ENCODE measurements at places on chromosomes 6 and 20.

DNA sequence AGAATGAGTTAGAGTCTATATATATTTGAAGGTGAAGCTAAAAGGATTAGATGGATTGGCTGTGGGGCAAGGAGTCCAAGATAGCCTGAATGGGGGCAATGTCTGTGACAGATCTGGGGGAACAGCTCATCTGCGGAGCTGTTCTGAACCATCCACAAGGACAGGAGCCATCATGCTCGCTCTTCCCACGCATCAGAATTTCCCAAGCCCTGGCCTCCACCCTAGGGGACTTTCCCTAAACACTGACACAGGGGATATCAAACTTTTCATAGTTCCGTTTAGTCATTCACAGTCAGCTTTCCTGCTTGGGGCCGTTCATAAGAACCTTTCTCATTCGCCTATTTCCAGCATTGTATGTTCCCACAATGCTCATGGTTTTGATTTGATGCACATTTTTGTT is 37.6 kb upstream of the CCN6 start:
- DNase-seq = no peak

DNA sequence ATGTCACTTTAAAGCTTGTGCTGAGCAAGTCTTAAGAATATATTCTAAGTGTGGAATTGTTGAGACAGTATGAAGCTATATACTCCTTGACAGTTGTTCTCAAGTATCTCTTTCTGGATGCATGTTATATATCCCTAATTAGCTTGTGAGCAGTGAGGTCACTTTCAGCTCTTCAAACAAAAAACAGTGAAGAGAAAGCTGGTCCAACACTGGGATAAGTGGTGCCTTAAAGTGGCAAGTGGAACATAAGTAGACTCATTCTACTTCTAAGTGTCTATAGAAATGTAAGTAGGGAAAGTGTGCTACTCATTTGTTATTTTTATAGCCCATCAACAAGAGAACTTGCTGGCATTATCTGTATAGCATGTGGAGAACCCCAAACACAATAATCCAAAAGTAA is 133.1 kb upstream of the BACH2 start:
- DNase-seq = no peak

GRCh38 chr20:53281557-53282117 is 309.5 kb downstream of the TSHZ2 start:
- no peak for DNase-seq

- no peak for DNase-seq
Observed at GRCh38 chr20:46242390-46242789, 65.9 kb downstream of the CDH22 start.

- no peak for DNase-seq
Observed at GRCh38 chr6:161917645-161918044, 643.8 kb upstream of the AGPAT4 start.

GRCh38 chr6:113276601-113277000 is 580.5 kb upstream of the MARCKS start:
- no peak for DNase-seq

DNA sequence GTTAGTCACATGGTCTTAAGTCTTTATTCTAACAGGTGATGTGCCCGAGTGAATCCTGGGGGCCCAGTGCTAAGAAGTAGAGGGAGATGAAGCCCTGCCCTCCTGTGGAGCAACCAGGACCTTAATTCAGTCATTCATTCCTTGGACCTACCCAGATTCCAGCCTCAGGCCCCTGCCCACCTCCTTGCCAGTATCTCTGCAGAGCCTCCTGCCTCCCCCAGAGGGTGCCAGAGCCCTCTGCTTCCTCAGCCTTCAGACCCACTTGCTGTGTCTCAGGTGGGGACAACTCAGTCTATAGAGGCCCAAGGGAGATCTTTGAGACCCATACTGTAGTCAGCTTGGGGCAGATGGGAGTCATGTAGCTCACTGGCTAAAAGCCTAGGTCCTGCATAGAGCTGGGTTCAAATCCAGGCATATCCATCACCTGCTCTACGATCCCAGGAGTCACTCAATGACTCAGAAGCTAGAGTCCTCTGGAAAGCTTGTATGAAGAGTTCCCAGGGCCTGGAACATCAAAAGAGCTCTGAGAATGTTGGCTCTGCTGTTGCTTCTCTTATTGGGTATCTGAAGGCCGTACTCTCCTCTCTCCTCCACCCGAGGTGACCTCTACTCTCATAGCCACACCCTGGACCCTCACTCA is 3.9 kb upstream of the SIGLEC1 start:
- no peak for DNase-seq

DNA sequence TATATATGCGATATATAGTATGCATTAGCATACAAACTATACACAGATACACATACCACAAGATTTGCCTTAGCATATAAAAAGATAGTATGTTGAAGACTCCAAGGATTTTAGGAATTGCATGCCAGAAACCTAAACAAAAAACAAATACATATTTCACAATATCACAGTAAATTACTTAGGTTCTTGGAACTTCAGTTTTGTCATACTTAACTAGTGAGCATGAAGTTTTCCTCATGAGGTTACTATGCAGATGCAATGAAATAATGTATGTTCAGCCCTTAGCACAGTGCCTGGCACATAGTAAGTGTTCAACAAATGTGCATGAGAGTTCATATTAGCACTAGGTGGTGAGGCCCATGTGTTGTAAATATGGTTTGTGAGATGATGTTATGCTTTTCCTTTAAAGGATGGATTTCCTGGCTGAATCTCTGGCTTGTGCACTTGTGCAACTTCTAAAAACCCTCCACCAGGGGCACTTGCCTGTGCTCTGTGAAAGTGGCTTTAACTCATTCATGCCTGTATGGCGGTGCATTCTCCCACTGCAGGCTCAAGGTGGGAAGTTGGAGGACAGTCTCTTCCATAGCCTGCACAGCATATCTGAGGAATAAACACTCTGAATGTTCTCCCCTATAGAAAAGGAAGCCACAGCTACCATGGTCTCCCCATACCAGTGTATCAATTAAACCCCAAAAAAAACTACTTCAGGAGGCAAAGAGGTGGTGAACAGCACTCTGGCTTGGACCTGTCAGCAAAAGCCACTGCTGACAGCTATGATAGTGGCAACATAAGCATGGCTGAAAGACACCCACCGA is 624.1 kb upstream of the CDH4 start:
- DNase-seq = no peak

GRCh38 chr20:7031222-7031621 is 263.7 kb downstream of the BMP2 start:
- DNase-seq = peak; percentile 4

- no peak for DNase-seq
Observed at GRCh38 chr6:20678831-20679352, 144.6 kb downstream of the CDKAL1 start.

DNA sequence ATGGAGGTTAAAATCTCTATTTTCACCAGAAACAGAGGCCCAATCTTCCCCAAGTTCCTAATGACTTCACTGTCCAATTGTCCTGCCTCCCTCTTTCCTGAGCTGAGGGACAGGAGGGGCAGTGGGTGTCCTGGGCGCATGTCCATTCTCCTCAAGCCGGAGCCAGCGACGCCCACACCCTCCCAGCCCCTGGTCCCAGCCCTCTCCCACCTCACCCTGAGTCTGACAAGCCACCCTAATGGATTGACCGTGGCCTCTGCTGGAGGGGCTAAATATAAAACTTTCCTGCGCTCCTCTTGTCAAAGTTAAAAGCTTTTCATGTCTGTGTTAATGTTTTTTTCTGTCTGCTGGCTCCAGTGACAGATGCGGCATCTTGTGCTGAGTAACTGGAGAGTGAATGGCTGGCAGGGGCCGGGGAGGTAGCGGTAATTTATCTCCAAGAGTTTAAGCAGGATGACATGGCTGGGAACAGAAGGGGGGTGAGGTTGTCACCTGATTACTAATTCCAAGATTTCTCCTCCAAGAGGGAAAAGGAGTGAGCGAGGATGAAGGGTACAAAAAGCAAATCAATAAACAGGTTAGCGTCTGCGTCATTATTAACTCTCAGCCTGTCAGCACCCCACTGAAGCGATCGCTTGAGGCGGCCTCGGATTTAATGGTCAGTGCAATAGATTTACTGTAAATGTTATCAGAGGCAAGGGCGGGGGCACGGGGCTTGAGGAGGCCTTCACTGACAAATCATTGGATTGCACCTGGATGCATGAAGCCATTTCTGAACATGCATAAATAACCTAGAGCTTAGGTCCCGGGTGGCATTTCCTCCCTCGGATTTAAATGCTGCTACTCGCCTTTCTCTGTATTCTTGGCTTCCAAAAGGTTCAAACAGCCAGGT is 118.1 kb upstream of the MAFB start:
- no peak for DNase-seq

GRCh38 chr6:151747896-151748295 is 59.6 kb upstream of the ESR1 start:
- no peak for DNase-seq

DNA sequence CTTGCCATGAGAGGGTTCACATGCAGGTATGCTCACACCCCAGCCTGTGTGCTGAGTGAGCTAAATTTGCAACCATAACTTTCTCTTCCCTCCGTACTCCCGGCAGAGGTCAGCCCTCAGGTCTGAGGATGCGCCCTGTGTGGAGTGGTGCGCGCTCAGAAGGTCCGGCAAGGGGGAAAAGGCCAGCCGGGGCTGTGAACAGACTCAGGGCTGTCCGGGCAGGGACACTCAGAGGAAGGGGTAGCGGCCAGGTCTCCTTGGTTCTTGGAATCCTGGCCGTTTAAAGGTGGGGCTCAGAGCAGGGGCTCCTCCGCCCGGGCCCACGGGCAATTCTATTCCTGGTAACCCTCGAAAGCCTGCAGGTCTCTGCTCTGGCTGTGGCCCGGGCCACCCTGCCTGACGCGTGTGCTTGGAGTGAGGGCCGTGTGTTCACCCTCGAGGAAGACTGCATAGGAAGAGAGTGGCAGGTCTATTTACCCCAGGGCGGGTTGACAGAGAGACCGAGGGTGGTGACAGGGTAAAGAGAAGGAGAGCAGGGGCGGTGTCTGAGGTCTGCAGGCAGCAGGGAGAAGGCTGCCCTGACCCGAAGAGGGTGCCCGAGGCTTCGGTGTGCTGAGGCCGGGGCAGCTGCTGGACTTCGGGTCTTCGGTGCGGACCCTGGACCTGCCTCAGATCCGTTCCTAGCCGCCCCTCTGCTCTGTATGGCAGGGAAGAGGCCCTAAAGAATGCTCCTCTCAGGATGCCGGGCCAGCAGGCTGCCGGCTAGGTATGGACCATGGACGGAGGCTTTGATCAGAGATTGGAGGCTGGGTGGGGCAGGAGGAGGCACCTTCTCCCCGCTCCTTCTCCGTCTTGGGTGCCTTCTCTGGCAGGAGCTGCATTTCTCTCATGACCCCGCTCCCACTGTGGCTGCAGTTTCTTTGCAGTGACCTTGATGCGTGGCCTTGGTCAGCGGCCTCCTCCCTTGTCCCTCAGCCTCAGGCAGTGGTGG is 131.1 kb upstream of the ARMC2 start:
- DNase-seq = no peak

DNA sequence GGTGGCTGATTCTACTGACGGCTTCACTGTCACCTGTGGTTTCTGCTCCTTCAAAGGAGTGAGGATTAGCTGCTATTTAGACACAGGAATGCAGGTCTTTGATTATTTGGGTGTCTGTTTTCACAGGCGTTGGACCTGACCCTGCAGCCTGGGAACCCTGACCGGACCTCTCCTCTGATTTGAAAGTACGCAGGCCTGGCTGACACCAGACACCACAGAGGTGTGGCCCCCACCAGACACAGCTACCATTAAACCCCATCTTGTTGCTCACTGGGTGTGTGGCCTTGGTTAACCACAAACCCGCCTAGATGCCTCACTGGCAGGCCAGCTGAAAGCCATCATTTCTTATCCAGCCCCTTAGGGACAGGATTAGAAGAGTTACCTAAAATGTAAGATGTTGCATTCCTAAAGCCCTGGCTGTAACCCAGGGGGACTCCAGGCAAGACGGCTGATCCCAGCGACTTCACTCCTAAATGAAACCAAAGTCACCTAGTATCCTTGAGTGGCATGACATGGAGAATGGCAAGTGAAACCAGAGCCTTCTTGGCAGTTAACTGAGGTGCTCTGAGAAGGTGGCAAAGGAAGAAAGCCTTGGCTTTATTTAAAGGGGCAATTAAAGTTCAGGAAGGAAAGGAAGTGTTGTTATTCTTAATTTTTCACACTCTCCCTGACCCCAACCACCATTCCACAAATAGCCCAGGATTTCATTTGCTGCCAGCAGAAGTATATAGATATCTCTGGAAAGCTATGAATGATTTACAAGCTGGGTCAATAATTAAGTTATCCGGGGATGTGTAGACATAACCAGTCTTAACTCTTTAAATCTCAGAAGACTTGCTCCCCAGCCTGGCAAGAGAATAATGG is 169.9 kb downstream of the QRSL1 start:
- no peak for DNase-seq

DNA sequence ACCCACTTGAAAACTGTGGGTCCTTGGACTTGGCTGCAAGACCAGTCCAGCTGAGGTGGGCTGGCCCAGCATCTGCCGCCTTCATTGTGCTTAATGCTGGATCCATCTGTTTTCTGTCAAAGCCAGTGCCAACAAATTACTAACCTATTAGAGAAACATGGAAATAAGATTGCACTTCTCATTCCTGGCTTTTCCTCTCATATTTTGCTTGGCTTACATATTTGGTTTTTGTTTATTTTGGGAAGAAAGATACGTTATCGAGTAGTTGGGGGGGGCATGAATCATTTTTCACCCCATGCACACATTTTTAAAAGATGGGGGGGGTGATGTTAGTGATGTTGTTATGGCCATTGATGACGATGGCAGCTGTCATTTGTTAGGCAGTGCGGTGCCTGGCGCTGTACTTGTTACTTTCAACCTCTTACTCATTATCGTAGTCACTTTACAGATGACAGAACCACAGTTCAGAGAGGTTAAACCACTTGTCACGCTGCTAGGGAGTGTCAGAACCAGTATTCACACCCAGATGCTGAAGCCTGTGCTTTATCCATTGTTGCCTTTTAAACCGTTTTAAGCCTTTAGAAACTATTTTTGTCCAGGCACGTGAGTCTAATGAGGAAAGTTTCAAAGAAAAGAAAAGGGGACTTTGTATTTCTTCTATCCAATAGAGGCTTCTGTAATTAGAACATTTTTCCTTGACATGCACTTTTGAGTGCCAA is 180.0 kb downstream of the TMEM242 start:
- no peak for DNase-seq

- no peak for DNase-seq
Observed at GRCh38 chr6:89483111-89483720, 50.3 kb downstream of the ANKRD6 start.

DNA sequence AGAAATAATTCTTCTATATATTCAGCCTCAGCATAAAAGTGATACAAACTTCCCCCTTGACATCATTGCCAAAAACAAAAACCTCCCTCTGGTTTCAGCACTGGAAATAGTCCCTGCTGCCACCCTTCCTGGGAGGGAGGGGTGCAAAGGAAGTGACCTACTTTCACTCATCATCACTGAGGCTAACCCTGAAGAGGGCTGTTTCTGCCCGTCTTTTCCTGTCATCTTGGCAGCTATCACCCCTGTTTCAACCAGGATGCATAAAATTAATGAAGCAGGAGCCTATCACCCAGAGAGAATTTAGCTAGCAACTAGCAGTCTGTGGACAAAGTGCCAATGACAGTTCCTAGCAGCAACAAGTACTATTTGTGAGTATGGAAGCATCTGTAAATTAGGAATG is 397.8 kb downstream of the LAMA2 start:
- no peak for DNase-seq

DNA sequence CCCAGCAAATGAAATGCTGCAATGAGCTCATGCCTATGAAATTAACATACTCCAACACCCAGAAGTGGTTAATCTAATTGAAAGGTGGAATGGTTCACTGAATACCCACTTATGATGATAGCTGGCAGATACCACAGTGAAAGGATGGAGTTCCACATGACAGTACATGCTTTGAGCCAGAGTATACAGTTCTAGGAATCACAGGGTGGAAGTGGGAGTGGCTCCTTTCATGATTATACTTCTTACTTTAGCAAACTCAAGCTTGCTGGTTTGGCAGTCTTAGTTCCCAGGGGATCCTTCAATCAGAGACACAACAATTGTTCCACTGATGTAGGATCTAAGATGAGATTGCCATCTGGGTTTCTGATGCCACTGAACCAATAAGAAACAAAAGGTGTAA is 21.5 kb downstream of the CD164 start:
- no peak for DNase-seq

Measured in left colon (tissue), 2 donors.